Foreskin keratinocyte (primary cell): ENCODE measurements at places on chromosomes 4 and X. TPM values are rescaled to one million over a fixed set of nuclear protein-coding genes. Genes with fewer than 3 reads are reported as not detected.

DNA sequence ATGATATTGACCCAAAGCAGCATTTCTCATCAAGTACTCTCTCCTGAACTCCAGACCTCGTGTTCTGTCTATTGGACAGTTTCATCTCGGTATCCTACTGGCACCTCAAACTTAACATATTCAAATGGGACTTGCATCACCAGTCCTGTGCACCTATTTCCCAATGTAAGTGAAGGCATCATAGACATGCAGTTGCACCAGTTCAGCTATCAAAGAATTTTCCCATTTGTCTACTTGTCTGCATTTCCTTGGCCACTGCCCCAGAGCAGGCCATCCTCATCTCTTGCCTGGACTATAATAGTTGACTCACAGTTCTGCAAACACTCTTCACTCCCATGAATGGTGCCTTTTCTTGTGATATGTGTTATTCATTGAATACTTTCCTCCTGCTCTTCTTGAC lies 11.3 kb upstream of the LIMCH1 start:
- no peak for DNase-seq

GRCh38 chrX:16946971-16947562 lies 609 bp downstream of the REPS2 start:
- DNase-seq, result no peak

DNA sequence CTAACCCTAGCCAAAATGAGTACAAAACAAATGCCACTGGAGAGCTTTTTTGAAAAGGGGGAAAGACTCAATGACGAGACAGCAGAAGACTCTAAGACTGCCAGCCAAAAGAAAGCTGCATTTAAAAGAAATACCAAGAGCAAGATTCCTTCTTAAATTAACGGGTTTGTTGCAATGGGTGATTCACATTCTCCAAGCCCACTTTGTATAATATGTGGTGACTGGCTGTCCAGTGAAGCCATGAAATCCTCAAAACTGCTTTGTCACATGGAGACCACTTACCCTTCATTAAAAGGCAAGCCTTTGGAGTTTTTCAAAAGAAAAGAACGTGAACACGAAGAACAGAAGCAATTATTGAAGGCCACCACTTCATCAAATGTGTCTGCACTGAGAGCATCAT lies 68.2 kb downstream of the MRPL1 start:
- DNase-seq, result no peak

DNA sequence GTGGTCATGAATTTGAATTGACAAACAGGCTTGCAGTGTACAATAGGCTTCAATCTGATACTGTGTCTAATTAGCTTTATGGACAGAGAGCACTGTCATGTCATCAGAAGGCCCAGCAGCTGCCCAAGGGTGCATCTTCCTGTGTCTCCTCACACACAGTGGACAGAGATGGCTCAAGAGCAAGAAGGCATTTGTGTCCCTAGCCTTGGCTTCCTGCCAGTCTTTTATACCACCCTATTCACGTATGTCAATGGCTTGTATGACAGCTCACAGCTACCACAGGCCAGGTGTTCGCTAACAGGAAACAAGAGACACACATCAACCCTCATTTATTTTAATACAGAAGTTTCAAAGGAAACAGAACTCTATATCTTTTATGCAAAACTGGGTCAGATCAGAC lies 874.0 kb upstream of the AGA start:
- DNase-seq, result no peak

GRCh38 chr4:138927072-138927471 lies 88.5 kb upstream of the NOCT start:
- no peak for DNase-seq

- DNase-seq, result no peak
Measured at GRCh38 chr4:1412376-1413203, 6.3 kb upstream of the NKX1-1 start.

DNA sequence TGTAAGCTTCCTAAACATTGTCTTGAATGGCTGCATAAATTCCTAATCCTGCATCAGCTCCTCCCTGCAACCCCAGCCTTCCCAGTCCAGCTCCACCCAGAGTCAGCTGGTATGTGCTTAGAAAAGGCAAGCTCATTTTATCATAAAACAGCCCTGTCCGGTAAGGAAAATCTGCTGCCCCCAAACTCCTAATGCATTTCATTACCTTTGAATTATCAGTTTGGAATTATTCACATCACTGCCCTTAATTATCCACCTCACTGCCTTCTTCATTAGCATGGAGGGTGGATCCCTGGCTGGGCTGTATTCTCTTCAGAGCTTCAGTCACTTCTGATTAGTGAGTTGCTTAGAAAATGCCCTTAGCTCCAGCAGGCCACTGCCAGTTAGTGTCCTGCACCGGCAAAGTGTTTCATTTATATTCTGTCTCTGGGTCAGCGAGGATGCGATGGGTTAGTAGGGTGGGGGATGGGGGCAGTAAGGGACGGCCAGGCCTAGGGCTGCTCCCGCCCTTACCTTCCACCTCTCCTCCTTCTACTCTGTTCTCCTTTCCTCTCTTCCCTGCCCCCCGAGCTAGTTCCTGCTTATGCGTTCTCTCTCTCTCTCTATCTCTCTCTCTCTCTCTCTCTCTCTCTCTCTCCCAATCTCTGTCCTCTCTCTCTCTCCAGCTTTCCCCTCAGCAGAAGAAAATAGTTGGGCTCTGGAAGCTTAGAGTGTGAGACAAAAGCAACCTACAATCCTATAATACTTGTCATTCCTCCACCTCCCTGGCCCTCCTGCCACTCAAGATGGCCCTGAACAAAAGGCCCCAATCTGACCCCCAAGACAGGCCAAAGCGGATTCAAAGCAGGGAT lies 174.8 kb upstream of the KLF3 start:
- DNase-seq, result no peak

ZCCHC18 gene
- 0.14 TPM in 1 of 2 replicates, not detected in the other for total RNA-seq

PHEX gene
- total RNA-seq, result 0.41 and 0.60 TPM in 2 replicates

GRCh38 chrX:149569770-149570169 lies 17.5 kb downstream of the MAGEA9B start:
- DNase-seq, result peak; percentile 1

- DNase-seq, result no peak
Measured at GRCh38 chrX:17719711-17720110, 17.6 kb upstream of the SCML1 start.

STAP1 gene
- total RNA-seq, result not detected in 2 replicates

PTPN13 gene
- 65.2 and 73.5 TPM in 2 replicates for total RNA-seq

ARSJ gene
- 11.1 and 13.9 TPM in 2 replicates for total RNA-seq

HAND2 gene
- total RNA-seq, result not detected in 2 replicates

FAM114A1 gene
- total RNA-seq, result 52.3 and 64.1 TPM in 2 replicates

DNA sequence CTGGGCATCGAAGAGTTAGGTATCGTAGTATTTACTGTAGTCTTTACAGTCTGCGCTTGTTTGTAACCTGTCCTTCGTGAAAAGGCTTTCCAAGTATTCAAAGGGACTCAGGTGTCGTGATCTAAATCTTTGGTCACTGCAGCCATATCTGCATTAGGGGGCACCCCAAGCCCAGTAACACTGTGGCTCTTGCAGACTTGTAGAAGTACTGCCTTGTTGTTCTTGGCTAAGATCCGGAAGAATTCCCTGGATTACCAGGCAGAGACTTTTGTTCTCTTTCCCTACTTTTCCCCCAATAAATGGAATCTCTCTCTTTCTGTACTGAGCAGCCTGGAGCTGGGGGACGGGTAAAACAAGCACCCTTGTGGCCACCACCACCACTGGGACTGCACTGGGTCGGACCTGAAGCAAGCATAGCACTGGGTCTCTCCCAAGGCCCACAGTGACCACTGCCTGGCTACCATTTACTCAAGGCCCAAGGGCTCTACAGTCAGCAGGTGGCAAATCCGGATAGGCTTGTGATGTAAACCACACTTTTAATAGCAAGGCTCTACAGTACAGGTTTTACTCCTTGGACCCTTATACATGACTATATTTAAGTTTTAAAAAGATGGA lies 12.0 kb downstream of the CXorf58 start:
- no peak for DNase-seq

- no peak for DNase-seq
Measured at GRCh38 chr4:151717909-151718628, 42.7 kb downstream of the GATB start.

DNA sequence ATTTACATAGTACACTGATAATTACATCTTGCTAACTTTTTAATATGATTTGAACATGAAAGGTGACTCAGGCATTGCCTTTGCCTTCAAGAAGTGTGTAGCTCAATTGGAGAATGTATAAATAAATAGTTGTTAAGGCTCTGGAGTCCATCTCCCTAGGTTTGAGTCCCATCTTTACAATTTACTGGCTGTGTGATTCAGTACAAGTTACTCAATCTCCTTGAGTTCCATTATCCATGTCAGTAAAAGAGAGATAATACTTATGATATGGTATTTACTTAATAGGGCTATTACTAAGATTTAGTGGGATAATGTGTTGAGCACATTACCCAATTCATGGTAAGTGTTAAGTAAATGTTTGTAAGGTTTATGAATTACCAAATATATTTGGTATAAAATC lies 1.9 kb upstream of the FGG start:
- DNase-seq, result no peak

- no peak for DNase-seq
Measured at GRCh38 chr4:113505044-113505443, 256.5 kb downstream of the CAMK2D start.

UTP14A gene
- 35.1 and 39.4 TPM in 2 replicates for total RNA-seq

DNA sequence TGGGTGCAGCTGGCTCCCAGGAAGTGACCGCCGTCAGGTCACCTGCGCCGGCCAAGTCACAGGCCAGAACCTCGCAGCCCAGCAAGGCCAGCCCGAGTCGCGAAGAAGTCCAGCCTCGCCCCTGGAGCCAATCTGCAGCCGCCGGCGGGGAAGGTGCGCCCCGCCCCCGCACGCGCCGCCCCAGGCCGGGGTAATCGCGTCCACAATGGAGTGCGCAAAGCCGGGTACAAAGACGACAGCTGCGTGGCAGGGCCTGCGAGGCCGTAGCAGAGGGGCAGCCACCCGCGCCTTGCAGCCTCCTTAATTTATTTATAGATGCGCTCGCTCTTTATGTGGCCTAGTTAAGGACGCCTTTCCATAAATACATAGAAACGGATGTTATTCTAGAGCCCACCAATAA lies 139.4 kb upstream of the CPEB2 start:
- DNase-seq, result no peak

GRCh38 chrX:12979616-12980015 lies 4.7 kb downstream of the TMSB4X start:
- no peak for DNase-seq

- DNase-seq, result no peak
Measured at GRCh38 chrX:78326401-78326800, 1.0 kb downstream of the CYSLTR1 start.

HS6ST2 gene
- total RNA-seq, result 1.3 and 1.5 TPM in 2 replicates
